Osteocyte (in vitro differentiated cells): ENCODE measurements at places on chromosomes 3 and 15. TPM values are rescaled to one million over a fixed set of nuclear protein-coding genes. Genes with fewer than 3 reads are reported as not detected.

GOLGA8J gene
- 0.34 TPM in 1 of 2 replicates, not detected in the other for total RNA-seq

SLC15A2 gene
- total RNA-seq, result 0.40 and 0.50 TPM in 2 replicates

TRIM69 gene
- 13.6 and 17.6 TPM in 2 replicates for total RNA-seq

CEMIP gene
- 445 and 457 TPM in 2 replicates for total RNA-seq

GTF2E1 gene
- 17.2 and 19.3 TPM in 2 replicates for total RNA-seq

DNA sequence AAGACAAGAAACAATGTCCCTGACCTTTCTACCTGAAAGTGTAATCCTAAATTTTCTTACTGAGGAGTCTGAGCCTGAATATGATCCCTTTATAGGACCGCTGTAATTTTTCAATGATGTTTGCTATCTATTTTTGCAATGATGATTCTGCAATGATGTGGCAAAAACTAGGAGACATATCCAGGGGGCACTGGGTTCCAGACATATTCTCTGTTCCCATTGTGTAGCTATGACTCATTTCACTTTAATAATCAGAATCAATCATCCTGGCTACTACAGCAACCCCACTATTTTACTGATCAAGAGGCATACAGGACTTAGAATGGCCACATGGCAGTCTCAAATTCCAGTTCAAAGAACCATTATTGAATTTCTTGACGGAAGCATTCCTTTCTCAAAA is 85.9 kb downstream of the AQR start:
- no peak overlapping the region for H3K27ac ChIP-seq
- H3K27me3 ChIP-seq, result no peaks in the 10 kb centered on the region
- no peak for DNase-seq
- H3K4me3 ChIP-seq, result no peak overlapping the region
- H3K4me1 ChIP-seq, result peaks cover 9% of the 10 kb centered on the region
- peaks cover 51% of the 10 kb centered on the region for H3K36me3 ChIP-seq

DNA sequence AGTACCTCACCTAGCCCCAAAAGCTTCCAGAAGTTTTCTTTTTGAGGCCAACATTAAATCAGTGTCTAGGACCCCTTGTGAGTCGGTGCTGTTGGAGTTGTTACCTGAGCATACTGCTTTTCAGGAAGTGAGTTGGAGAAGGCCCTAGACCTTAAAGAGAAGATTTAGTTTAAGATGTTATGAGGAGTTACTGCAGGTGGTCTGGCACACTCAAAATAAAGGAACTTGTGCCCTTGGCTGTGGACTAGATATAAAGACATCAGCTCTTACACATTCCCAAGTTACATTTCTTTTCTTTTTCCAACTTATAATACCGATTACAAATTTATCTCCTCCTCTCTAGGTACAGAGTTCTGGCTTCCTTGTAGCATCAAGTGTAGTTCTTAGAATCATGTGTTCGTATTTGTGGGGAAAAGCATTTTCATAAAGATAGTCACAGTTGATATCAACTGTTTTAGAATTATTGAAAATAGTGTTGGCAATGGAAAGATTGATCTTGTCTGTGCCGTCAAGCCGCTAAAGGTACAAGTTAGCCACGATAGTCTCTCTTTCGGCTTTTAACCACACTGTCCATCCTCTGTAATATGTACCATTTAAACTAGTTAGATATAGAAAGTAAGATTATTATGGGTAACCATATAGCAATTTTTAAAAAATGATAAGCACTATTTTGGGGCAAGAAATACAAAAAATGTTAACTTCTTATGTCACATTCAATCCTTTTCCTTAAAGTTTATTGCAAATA is 8.6 kb downstream of the ZIC1 start:
- peaks cover 32% of the 10 kb centered on the region for H3K36me3 ChIP-seq
- no peaks in the 10 kb centered on the region for H3K27me3 ChIP-seq
- H3K4me3 ChIP-seq, result no peak overlapping the region
- peak overlapping the region; percentile 50 for H3K27ac ChIP-seq

DNA sequence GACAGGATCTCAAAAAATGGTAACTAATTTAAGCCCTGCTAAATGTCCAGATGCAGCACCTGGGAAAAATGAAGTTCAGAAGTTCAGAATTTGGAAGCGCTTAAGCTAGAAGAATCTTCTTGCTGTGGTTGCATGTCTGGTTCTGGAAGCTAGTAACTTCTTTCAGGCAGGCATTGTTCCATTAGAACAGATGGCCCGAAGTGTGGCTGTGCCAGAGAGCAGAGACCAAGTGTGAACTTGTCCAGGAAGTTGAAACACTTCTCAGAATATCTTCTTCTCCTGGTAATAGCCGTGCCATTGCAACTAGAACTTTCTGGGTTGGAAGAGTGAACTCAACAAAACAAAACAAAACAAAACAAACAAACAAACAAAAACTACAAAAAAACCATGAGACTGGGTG is 80.0 kb downstream of the MITF start:
- H3K27me3 ChIP-seq, result no peaks in the 10 kb centered on the region
- no peak overlapping the region for H3K27ac ChIP-seq
- no peak for DNase-seq
- peaks cover 5% of the 10 kb centered on the region for H3K4me1 ChIP-seq
- no peak overlapping the region for H3K4me3 ChIP-seq
